ENCODE measurements at places on chromosomes 16 and 17.

GRCh38 chr16:85595812-85596502 lies 17.2 kb upstream of the GSE1 start:
- DNase-seq = no peak

GRCh38 chr17:28871056-28871579 lies 16.3 kb downstream of the ERAL1 start:
- no peak for DNase-seq

DNA sequence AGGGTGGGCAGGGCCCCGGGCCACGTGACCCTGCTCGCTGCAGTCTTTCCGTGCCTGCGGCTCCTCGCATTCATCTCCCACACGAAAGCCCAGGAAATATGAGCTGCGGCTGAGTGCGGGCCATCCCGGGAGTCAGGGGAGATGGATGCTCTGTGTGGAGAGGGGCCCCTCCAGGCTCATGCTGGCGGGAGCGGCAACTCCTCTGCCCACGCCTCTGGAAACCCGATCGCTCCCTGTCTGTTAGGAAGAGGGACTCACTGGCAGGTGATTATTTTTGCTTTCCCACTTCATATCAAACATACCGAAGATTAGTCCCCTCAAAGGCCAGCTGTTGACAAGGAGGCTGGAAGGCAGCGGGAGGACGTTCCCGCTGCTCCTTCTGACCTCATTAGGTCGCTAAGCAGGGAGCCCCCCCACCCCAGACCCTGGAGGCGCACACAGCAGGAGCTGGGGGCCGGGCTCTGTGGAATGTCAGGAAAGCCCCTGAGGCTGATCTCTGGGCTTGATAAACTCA lies 228.5 kb downstream of the FOXL1 start:
- no peak for DNase-seq

- no peak for DNase-seq
Observed at GRCh38 chr16:80607204-80607603, 66.4 kb downstream of the DYNLRB2 start.

DNA sequence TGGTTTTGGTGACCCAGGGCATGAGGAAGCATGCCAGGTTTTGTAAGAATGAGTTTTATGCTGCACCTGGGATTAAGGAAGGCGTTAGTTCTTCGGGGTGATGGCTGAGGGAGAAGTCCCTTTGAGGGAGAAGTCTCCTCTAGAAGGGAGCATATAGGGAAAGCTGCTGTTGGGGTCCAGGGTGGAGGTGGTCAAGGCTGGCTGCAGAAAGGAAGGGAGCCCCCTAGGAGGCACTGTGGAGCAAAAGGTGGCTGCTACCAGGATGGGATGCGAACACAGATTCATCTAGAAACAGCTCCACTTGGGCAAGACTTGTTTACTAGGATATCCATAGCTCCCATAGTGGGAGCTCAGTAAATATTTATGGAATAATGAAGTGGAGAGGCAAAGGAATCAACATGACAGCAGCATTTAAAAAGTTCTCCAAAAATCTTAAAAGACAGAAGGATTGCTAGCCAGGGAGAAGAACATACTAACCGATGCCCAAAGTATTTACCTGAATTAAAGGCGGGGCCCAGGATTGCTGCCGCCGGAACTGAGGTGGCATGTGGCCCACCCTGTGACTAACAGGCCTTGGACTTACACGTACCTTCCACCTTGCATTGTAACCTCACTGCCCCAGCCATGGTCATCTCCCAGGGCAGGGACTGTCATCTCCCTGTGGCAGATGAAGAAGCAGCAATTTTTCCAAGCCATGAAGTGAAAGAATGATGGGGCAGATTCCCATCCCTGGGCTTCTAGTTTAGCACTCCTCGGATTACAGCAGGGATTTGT lies 7.1 kb upstream of the LPCAT2 start:
- DNase-seq = no peak

DNA sequence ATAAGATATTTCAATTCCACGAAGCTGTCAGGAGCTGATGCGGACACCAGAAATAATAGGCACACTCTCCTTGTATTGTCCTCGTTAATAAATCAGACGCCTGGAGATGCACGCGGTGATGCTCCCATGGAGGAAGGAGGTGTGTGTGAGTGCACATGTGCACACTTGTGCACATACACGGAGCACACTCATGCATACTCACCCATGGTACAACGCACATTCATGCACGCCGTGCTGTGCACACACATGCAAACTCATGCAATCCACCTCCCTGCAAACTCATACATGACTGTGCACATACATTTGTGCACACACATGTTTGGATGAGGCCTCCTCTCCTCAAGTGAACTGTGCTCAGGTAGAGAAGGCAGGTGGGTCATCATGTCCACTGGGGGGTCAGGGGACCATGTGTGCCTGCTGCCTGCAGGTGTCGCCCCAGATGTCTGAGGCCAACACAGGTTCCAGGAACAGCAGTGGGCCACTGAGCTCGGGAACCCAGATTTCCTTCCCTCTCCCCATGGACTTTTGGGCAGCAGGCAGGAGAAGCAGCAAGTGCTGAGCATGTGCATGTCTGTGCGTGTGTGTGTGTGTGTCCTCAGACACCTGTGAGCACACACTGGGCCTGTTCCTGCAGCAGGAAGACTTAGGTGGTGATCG lies 165.3 kb downstream of the SDK2 start:
- no peak for DNase-seq

GRCh38 chr17:39556423-39556822 lies 51.3 kb downstream of the NEUROD2 start:
- no peak for DNase-seq

- peak; percentile 38 for DNase-seq
Observed at GRCh38 chr16:12258861-12259645, 282.5 kb downstream of the SNX29 start.

GRCh38 chr16:89034573-89034961 lies 57.6 kb upstream of the CBFA2T3 start:
- DNase-seq = no peak

DNA sequence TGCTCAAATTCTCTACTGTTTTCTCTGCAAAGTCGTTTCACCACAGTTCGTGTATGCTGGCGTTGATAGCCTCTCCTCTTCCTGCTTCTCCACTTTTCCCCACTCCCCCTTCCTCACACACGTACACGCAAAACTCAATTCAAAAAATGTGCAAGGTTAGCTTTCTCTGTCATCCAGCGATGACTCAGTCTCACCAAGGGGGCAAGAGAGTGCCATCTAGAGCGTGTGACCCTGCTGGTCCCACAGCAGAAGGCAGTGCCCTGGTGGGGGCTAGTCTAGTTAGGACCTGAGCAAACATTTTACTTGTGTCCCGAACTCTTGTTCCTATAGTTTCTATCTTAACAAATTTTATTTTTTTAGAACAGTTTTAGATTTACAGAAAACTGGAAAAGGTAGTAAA lies 121.2 kb upstream of the CHMP6 start:
- DNase-seq = no peak

DNA sequence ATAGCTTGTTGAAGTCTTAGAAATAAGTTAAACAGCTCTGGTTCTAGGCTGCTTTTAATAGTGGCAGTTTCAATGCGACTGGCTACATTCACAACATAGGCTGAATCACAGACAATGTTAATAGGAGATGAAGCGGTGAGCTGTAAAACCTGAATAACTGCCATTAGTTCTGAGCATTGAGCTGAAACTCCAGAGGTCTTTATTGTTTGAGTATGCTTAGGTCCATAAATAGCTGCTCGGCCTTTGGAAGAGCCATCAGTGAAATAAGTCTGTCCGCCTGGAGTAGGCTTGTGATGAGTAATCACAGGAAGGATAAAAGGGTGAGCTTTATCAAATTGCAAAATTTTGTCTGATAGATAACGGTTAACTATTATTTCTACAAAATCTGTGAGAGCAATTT lies 9.4 kb upstream of the ZNF689 start:
- DNase-seq = no peak

DNA sequence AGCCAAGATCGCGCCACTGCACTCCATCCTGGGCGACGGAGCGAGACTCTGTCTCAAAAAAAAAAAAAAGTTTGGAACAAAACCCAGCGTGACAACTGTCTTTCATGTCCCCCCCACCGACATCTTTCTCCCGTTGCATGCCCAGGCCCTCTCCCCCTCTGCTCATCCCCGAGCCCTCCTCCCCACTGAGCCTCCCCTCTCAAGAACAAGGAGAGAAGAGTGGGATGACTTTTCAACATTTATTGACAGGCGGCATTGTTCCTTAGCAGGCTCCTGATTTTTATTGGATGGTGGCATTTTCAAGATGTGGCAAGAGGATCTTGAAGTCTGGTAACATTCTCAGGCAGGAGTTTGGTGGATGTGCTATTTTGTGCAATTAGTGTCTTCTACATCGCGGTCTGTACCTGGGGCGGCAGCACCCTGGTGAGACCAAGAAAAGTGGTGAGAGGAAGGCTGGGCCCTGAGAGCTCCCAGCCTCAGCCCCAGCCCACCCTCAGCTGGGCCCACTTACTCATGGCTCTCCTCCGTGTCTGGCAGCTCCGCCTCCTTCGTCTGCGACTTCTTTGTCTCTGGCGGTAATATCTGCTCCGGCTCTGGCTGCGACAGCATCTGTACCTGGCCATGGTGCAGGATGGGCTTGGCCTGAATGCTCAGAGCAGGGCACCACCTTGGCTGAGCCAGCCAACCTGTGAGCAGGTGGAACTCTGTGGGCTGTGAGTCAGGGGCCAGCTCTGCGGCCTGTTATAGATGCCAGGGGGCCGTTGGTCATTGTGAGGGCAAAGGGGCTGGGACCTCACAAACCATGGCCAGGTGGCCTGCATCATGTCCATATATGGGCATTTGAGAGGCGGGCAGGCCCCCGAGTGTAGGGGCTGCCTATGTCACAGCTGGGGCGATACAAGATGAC lies at the start of gene PRM1:
TSS of gene PRM1 (minus strand) at position 715 of the 907 bp plus-strand sequence. CDS start at position 623, 92 bp downstream.
- DNase-seq = no peak

GRCh38 chr17:55117164-55117563 lies 147.6 kb upstream of the HLF start:
- no peak for DNase-seq

DNA sequence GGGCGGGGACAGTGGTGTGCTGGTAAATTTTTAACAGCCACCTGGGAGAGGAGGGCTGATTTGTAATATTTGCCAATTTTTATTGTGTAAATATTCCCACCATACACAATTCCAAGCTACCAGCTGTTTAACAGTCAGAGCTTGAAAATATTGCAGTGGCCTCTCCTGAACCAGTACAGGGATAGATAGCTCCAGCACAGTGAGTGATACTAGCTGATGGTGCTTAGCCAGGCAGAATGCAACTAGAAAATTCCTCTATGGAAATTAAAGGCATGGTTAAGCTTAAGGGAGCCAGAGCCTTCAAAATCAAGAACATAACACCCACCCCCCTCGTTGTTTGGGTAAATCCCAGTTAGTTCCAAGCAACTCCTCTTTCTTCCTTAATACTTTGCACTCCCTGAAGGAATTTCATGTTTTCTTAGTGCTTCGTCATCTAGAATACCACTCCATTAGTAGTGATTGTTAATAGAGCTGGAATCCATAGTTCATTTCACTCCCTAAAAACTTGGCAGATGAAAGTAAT lies 96.6 kb downstream of the CYB561 start:
- no peak for DNase-seq

DNA sequence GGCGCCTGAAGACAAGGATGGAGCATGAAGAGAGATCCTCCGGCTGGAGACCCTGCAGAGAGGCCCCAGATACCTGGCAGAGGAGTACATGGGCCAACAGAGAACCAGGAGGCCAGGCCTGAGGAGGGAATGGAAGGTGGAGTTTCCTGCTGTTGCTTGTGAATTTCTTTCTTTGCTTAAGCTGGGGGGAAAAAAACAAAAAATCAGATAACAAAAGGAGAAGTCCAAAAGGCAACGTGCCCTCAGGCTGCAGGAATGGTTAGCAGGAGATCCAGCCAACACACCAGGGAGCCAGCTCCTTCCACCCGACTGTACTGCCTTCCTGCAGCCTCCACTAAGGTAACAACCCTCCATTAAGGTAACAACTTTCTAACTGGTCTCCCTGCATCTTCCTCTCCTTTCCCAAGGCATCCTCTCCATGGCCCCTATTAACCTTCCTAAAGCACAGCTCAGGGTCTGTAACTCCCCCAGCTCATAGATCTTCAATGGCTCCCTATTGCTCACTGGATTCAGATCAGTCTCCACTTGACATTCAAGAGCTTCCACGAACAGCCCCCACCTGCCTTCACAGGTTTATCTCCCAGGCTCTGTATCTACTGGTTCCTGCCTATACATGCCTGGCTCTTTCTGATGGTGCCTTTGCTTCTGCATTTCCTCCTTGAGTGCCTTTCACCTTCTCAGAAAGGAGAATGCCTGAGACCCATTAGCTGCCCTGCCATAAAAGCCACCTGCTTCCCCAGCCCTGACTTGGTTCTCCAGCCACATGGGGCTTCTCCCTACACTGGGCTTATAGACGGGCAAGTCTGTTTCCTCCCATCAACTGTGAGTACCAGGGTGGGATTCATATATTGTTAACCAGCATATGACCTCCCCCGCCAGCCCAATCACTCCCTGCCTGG lies 725 bp upstream of the ARL5C start:
- DNase-seq = no peak

GRCh38 chr17:77872714-77873499 lies 85.6 kb upstream of the TNRC6C start:
- no peak for DNase-seq

DNA sequence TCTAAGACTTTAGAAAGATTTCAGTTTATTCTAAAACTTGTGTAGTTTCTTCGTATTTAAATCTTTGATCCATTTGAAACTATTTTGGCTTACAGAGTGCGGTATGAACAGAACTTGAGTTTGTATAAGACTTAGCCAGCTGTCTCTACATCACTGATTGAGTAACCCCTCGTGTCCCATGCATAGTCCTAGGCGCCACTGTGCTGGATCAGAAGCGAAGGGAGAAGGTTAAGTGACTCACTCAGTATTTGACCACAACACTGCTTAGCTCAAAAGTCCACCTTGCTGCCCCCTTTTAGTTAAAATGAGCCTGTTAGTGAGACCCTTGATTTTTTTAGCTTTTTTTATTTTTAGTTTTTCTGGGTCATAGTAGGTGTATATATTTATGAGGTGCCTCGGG lies 28.4 kb downstream of the CD300LB start:
- no peak for DNase-seq

DNA sequence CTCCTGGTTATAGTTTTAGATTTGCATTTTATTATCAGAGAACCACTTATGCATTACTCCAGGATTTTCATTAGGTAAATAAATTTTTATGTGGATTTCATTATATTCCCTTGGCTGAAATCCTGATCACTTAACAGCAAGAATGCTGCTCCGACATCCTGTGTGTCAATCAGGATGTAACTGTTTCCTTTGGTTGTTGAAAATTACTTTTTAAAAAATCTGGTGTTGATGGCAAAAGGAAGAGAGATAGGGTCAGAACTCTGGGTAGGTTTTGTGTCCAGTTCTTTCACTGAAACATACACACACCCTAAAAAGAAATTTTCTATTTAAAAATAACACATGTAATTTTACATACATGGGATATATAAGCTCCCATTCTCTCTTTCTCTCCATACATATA lies 30.9 kb downstream of the ZNF423 start:
- DNase-seq = no peak

DNA sequence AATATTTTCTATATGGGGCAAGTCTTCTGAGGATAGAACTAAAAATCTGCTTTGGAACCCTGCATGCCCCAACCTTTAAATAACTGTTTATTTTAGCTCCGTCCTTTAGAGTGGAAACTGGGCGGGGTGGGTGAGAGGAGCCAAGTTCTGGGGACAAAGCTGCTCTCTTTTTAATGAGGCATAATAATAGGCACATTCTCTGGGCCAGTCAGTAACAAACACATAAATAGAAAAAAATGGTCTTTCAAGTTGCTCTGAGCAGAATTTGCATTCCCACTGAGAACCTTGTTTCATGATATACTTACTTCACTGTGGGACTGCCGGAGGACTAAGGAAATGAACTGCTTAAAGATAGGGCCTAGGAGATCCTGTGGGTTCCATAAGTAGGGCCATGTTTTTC lies 51.5 kb downstream of the KNOP1 start:
- DNase-seq = no peak

- no peak for DNase-seq
Observed at GRCh38 chr16:578870-579405, 9.2 kb downstream of the PIGQ start.

Measured in frontal cortex (tissue), 4 donors.